Ovary (tissue), 10 donors: ENCODE measurements at places on chromosomes 11 and 22.

- no peaks in the 10 kb centered on the region for H3K36me3 ChIP-seq
- no peak for DNase-seq
- H3K27ac ChIP-seq = no peak overlapping the region
- H3K27me3 ChIP-seq = no peaks in the 10 kb centered on the region
- H3K4me3 ChIP-seq = no peak overlapping the region
Measured at GRCh38 chr11:44638032-44638431, 72.6 kb downstream of the CD82 start.

DNA sequence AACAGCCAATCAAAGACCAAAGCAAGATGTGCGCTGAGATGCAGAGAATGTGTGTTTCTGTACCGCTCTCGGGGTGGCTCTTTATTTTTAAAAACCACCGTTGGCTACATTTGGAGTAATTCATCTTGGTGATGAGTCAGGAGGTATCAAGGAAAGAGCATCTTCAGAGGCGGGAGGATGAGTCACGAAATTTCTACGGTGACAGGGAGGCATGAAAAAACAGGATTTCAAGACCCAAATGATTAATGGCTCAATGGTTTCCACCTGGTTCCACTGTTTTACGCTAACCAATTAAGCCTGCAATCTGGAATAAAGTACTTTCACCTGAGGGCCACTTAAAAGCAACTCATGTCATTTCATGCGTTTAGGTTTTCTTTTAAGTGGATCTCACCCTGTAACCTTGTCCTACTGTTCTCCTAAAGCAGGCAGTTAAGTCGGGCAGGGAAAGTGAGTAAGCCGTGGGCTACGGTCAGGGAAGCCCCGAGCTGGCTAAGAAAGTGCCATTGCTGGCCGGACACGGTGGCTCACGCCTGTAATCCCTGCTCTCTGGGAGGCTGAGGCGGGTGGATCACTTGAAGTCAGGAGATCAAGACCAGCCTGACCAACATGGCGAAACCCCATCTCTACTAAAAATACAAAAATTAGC, 74.6 kb downstream of the CELSR1 start:
- H3K27ac ChIP-seq = no peak overlapping the region
- no peaks in the 10 kb centered on the region for H3K4me1 ChIP-seq
- H3K27me3 ChIP-seq = no peaks in the 10 kb centered on the region
- no peak for DNase-seq
- no peaks in the 10 kb centered on the region for H3K36me3 ChIP-seq

DNA sequence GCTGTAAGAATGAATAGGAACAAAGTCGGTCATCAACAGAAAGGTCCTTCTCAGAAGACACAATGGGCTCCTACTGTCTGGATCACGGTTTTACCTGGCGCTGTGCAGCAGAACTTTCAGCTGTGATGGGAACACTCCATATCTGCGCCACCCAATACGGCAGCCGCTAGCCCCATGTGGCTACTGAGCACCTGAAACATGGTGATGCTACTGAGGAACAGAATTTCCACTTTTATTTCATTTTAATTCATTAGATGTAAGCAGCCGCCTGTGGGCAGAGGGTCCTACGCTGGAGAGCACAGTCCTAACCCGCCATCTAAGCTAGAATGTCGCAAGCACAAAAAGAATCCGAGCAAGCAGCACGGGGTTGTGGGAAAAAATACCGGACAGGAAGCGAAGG, 2.7 kb downstream of the SULT4A1 start:
- no peaks in the 10 kb centered on the region for H3K36me3 ChIP-seq

DNA sequence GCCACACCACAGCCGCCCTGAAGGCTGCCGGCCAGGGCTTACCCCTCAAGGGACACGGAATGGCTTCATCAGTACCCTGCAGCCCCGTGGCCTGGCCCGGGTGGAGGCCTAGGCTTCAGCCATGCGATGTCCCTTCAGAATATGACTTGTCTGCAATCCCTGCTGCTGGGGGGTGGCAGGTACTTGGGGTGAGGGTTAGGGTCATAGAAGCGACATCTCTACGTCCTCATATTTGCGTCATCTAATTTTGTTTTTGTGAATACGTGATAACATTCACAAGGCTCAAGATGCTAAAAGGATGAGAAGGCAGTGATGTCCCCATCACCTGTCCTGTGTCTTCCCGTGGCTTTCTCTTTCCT, 6.4 kb downstream of the CCND1 start:
- peaks cover 3% of the 10 kb centered on the region for H3K4me1 ChIP-seq
- no peak overlapping the region for H3K4me3 ChIP-seq
- DNase-seq = no peak
- no peak overlapping the region for H3K27ac ChIP-seq
- no peaks in the 10 kb centered on the region for H3K27me3 ChIP-seq
